ENCODE measurements at places on chromosomes 3 and 15. TPM values are rescaled to one million over a fixed set of nuclear protein-coding genes. Genes with fewer than 3 reads are reported as not detected.

Gene INSYN1
- 0.58 TPM for total RNA-seq

Gene CLPX
- total RNA-seq, result 62.0 TPM

- no peak for DNase-seq
Measured at GRCh38 chr3:59531066-59531745, 481.4 kb upstream of the CFAP20DC start.

Gene PRSS50
- total RNA-seq, result not detected

Gene PARP15
- total RNA-seq, result 1.1 TPM

Gene TBC1D23
- total RNA-seq, result 35.6 TPM

Gene TBCCD1
- total RNA-seq, result 14.3 TPM

- no peak for DNase-seq
Measured at GRCh38 chr3:173958805-173959204, 561.3 kb downstream of the NLGN1 start.

Gene IGSF10
- total RNA-seq, result 1.5 TPM

- DNase-seq, result no peak
Measured at GRCh38 chr3:36695769-36696137, 68.6 kb downstream of the DCLK3 start.

- DNase-seq, result no peak
Measured at GRCh38 chr3:194249323-194250097, 101.6 kb downstream of the CPN2 start.

DNA sequence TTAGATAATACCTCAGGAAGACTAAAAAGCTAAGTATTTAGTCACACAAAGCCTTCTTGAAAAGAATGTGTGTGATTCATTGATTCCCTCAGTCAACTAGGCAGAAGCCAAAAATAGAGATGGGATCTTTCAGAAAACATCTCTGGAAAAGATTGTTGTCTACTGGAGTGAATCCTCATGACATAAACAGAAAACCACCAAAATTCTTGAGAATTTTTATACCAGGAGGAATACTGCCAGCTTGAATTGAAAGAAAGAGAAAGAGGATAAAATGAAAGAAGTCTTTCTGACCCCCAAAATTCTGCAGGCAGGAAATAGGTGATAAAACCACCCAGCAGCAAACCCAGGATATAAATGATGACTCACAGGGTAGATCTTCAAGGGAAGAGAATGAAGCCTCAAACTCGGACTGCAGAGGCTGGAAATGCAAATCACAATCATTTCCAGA, 363.1 kb upstream of the PLSCR5 start:
- DNase-seq, result no peak

DNA sequence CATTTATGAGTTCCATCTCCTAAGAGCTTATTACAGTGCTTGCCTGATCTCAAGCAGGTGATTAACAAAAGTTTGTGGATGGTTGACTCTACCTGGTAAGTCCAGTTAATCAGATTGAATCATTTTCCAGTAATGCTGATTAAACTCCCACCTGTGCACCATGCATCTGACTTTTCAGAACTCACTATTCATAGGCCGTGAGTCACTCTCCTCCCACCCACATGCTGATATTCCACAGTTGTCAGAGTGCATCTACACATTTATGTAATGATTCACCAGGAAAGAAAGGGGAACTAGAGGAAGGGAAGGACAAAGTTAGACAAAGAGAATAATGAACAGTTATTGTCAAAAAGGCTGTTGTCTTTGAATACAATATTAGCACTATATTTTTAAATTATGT, 106.2 kb upstream of the UBE3A start:
- no peak for DNase-seq

Gene KBTBD13
- not detected for total RNA-seq

GRCh38 chr15:34886134-34886533, 83.4 kb downstream of the AQR start:
- DNase-seq, result no peak

DNA sequence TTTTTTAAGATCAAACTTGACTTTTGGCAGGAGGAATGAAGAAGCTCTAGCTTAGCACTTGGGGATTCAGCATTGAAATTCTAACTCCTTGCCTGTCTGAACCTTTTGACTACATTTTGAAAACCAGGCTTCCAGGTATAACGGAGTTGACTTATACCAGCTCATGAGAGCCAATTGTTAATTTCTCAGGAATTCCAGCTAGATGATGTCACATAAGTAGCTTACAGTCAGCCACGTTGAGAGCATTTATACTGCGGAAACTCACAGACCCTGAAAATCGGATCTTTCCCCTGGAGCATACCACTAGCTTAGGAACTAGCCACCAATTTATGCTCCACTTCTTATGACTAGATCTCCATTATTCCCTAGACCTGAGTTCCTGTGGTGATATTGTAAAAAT, 321.4 kb upstream of the DPH6 start:
- DNase-seq, result no peak

- DNase-seq, result no peak
Measured at GRCh38 chr3:18378218-18378617, 46.9 kb downstream of the SATB1 start.

DNA sequence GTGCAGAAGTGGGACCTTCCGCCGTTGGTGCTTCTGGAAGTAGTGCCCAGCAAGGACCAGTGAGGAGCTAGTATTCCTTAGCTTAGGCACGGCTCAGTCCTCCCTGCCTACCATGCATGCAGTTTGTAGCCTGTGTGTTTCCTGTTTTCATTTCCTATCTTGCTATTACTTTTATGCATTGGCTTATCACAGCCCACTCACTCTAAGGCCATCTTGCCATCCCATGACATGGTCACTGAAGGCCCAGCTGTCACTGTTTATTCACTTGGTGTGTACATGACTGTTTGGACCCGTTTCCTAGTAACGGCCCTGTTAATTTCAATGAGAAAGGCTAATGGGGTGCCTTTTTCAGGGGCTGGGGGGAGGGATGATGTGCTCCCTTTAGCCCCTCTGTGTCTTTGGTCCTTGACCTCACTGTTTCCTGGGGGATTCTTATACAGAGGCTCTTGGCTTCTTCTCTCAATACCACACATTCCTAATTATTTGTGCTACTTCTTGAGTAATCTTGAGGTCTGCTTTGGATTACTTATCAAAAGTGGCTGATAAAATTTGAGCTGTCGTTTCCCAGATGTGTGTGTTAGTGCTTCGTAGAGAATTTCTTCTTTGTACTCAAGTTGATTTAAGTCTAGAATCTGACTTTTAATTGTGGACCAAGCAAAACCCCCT, 24.5 kb upstream of the TRAK1 start:
- DNase-seq, result no peak

- DNase-seq, result no peak
Measured at GRCh38 chr15:90219421-90220141, 14.2 kb downstream of the CIB1 start.

Gene AP4E1
- 9.7 TPM for total RNA-seq

Measured in colonic mucosa (tissue), 4 donors.